ENCODE measurements at places on chromosomes 7 and 10. TPM values are rescaled to one million over a fixed set of nuclear protein-coding genes. Genes with fewer than 3 reads are reported as not detected.

The NEUROG3 gene
- 0.12 TPM for polyA plus RNA-seq

GRCh38 chr7:104958371-104958865 is 55.6 kb upstream of the KMT2E start:
- DNase-seq, result no peak

- no peak for DNase-seq
Measured at GRCh38 chr7:39517240-39517639, 49.0 kb upstream of the YAE1 start.

GRCh38 chr7:83111391-83111790 is 51.3 kb downstream of the PCLO start:
- DNase-seq, result no peak

- DNase-seq, result no peak
Measured at GRCh38 chr7:4702961-4703512, 20.9 kb downstream of the FOXK1 start.

GRCh38 chr10:89870936-89871335 is 169.5 kb downstream of the KIF20B start:
- no peak for DNase-seq

- DNase-seq, result no peak
Measured at GRCh38 chr7:156473476-156474240, 166.9 kb upstream of the RNF32 start.

The VPS37D gene
- 8.2 TPM for polyA plus RNA-seq

The GPR15LG gene
- not detected for polyA plus RNA-seq

- no peak for DNase-seq
Measured at GRCh38 chr10:71840177-71840957, 10.7 kb downstream of the PSAP start.

GRCh38 chr7:78130446-78131215 is 332.1 kb downstream of the PHTF2 start:
- DNase-seq, result peak; percentile 31

The DRGX gene
- not detected for polyA plus RNA-seq

The CDC14C gene
- not detected for polyA plus RNA-seq

The TRIM50 gene
- polyA plus RNA-seq, result not detected

GRCh38 chr7:136076954-136077353 is 99.8 kb upstream of the MTPN start:
- DNase-seq, result no peak

- DNase-seq, result no peak
Measured at GRCh38 chr7:131250331-131250730, 77.3 kb upstream of the MKLN1 start.

- no peak for DNase-seq
Measured at GRCh38 chr10:128258421-128258976, 132.3 kb upstream of the MKI67 start.

DNA sequence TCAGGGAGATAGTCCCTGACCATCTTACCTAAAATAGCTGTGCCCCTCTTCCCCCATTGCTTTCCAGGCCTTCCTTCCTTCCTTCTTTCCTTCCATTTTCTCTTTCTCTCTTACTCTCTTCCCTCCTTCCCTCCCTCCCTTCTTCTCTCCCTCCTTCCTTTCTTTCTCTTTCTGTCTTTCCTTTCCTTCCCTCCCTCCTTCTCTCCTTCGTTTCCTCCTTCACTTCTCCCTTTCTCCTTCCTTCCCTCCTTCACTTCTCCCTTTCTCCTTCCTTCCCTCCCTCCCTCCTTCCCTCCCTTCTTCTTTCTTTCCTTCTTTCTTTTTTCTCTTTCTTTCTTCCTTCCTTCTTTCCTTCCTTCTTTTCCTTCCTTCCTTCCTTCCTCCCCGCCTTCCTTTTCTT is 24.6 kb upstream of the MKX start:
- DNase-seq, result no peak

The EVX1 gene
- polyA plus RNA-seq, result not detected

GRCh38 chr7:66464059-66464458 is 164.6 kb upstream of the KCTD7 start:
- DNase-seq, result no peak

DNA sequence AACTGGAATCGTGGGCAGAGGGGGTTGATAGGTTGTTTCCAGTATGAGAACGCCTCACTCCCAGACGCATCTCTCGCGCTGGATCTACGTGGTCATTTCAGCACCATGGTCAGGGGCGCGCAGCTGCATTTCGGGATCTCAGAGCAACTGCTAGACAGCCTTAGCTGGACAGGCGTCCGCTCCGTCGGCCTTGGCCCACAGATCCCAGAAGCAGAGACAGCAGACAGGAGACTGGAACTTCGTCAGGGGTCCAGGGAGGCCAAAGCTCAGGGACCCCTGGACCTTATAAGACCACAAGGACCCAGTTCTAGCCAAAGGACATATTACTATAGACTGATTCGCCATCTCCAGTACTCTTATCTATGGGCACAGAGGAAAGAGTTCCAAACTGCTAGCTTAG is 5.3 kb downstream of the NEUROG3 start:
- peak; percentile 44 for DNase-seq

The EPHA1 gene
- 10.5 TPM for polyA plus RNA-seq

GRCh38 chr10:23384364-23384763 is 39.8 kb upstream of the C10orf67 start:
- DNase-seq, result no peak

The BTAF1 gene
- polyA plus RNA-seq, result 61.6 TPM

- no peak for DNase-seq
Measured at GRCh38 chr7:112133328-112133727, 72.9 kb downstream of the DOCK4 start.

The CHCHD3 gene
- 54.6 TPM for polyA plus RNA-seq

The PRRT4 gene
- polyA plus RNA-seq, result 2.9 TPM

The CARD11 gene
- polyA plus RNA-seq, result 3.3 TPM
